ENCODE measurements at places on chromosomes 4 and X.

DNA sequence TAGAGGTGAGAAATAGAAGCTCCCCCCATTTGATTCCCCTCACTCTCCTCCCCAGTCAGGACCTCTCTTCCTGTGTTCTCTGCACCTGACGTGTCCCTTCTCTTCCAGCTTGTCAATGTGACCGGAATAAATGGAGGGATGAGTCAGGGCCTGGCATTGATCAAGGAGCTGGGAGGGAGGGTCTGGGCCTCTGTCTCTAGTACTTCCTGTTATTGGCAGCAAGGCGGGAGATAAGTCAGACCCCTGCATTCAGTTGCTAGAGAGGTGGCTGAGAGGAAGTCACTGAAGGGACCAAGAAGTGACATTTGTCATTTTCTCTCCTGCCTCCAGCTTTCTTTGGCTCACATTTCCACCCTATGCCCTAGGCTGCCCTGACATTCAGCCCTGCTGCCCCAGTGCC, 35.1 kb upstream of the ZNF41 start:
- no peak for DNase-seq

GRCh38 chrX:68988865-68989264, 160.0 kb downstream of the EFNB1 start:
- no peak for DNase-seq

DNA sequence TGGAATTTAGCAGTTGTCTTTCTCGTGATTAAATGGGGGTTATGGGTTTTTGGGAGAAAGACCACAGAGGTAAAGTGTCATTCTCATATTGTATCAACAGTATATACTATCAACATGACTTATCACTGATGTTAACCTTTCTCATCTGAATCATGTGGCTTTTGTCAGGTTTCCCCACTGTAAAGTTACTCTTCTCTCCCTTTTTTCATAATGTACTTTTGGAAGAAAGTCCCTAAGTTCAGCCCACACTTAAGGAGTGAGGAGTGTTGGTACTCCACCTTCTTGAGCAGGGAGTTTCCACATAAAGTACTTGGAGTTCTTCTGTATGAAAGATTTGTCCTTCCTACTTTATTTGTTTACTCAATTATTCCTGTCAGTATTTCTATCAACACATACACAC, 169.9 kb downstream of the ZNF330 start:
- no peak for DNase-seq

DNA sequence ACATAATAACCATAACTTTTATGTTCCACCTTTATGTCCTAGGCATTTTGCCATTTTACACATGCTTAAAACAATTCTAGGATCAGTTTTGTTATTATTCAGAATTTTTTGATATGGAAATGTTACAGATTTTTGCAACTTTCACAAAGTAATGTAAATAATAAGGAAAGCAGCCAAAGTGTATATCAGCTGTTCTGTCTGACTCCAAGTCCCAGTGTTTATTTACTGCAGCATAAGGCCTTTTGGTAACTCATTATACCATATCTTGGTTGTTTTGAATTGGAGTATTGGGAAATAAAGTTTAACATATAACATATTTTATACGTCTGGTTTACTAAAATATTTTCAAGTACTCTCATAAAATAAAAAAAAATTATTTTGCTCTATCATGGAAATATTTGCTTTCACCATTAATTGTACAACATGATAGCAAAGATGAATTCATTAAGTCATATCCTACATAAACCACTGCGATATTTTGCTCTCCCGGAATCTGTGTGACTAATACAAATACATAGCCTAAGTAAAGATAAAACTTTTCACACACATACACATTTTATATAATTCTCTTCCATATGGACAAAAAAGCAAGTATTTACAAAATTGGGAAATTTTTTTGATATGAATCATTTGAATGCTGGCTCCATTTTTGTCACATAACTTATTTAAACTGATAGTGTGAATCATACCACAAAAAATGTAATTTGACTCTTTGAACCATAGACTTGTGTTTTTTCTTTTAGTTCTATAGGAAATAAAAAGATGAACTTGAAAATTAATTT, 399.0 kb downstream of the PABPC4L start:
- no peak for DNase-seq

DNA sequence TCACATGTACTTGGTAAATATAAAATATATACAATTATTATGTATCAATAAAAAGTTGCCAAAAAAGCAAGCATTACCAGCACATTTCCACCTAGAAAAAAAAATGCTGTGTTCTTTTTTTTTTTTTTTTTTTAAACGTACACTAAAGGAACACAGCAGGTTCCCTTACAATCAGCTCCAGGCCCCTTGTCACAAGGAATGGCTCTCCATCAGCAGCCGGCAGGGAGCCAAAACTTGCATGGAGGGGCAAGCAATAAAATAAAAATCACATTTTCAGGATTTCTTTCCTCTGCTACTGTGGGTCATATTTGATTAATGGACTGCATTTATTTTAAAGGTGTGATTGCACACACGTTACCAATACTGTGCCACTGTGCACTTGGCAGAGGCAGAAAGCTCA, 460.3 kb downstream of the GPAT3 start:
- DNase-seq = no peak

DNA sequence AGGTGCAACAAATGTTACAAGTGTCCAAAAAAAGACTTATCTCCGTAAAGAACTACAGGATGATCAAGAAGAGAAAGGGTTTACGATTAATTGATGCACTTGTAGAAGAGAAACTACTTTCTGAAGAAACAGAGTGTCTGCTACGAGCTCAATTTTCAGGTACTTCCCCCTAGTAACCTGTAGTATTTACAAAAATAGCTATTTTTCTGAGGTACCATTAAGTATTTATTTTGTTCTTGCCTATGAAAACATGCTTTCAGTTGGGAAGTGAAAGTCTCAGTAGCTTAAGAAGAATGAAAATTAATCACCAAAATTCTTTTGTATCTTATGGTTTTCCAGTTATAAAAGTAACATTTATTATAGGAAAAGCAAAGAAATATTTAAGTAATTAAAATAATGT, 5.9 kb downstream of the THAP9 start:
- DNase-seq = no peak

GRCh38 chr4:141802333-141802732, 165.9 kb downstream of the IL15 start:
- no peak for DNase-seq

DNA sequence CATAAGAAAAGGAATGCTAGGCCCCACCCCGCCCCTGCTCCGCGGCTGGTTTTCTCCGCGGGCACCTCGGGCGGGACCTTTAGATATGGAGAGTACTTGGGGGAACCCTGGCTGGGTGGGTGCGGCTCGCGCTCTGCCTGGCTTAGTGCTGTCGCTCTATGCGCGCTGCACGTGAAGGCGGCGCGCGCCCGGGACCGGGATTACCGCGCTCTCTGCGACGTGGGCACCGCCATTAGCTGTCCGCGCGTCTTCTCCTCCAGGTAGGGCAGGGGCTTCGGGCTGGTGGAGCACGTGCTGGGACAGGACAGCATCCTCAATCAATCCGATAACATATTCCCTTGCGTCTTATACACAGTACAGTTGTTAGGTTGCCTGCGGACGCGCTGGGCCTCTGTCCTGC, 56.0 kb downstream of the MAGEB10 start:
- no peak for DNase-seq

GRCh38 chr4:107987916-107988762, 1.6 kb upstream of the HADH start:
- DNase-seq = no peak

GRCh38 chrX:15873566-15873965, 19.0 kb upstream of the AP1S2 start:
- DNase-seq = no peak

All from NCI-H2081 treated with DMSO at 0.1 percent for 48 hours (cell line).